ENCODE measurements at places on chromosomes 1 and 21.

GRCh38 chr1:91555074-91555730 is 54.6 kb downstream of the CDC7 start:
- DNase-seq = peak; percentile 60

DNA sequence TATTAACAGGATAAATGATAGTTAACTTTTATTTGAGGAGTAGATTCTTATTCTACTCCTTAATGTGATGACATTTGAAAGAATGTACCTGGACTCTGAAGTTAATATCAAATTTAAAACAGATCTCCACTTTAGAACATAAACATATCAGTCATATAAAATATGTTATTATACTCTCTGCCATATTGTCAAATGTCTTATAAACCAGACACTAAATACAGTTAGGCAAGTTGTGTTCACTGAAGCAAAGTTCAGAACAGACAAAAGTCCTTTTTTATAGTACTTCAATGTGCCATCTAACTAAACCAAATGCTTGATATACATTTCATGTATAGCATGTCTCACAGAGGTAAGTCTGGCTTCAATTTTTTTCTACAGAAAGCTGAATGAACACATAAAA is 285.2 kb downstream of the AKT3 start:
- no peak for DNase-seq

- no peak for DNase-seq
Observed at GRCh38 chr1:220759147-220759546, 11.0 kb downstream of the MTARC2 start.

- no peak for DNase-seq
Observed at GRCh38 chr1:64712049-64712448, 32.8 kb upstream of the RAVER2 start.

GRCh38 chr1:188822248-188822647 is 1655.4 kb downstream of the BRINP3 start:
- DNase-seq = peak; percentile 38

DNA sequence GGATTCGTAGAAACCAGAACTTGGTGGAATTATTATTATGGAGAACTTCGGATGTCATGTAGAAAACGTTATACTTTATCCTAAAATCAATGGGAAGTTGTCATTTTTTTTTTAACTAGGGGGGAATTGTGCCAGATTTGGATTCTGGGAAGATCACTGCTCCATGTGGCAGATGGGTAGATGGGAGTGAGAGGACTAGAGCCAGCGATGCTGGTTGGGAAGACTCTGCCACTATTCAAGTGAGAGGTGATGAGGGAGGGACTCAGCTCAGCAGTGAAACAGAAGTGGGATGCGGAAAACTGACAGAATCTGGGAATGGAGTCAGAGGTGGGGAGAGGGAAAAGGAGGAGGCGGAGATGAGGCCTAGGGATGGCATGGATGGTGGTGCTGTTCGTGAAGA is 81.1 kb upstream of the HMGB4 start:
- no peak for DNase-seq

DNA sequence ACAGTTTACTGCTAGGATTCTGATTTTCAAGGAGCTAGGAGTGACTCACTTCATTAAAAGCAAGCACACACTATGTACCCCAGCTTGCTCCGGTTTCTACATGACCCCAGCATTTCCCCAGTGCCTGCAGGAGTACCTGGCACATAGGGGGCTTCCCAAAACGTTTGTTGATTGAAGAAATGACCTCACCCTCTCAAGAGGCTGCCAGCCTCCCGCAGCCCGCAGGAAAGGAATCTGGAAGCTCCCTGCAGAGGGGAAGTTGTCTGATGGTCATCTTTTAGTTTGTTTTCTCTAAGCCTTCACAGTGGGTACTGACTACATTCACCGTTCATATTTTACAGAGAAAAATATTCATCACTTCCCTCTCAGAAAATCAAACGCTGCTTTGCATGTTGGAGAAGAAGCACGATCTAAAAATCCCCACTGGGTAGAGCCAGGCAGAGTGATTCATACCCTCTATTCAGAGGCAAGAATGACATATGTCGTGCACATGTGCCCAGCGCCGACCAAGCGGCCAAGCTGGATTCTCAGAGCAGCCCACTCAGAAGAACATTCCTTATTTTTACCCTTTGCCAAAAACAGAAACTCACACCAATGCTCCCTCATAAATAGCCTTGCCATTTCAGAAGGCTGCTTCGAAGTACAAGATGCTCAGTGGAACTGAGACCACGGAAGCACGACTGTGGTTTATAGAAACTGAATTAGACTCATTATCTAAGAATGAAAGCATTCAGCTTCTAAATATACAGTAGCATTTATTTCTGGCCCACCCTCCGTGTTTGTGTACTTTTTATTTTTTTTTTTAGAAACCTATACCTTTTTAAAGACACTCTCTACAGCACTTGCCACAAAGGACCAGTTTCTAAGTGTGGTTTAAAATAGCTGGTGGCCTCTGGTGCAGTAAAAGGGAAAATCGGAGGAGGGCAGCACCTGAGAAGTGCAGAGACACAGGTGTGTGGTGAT is 143.2 kb downstream of the MIS18A start:
- no peak for DNase-seq

- DNase-seq = no peak
Observed at GRCh38 chr21:32978331-32979270, 47.1 kb upstream of the OLIG2 start.

GRCh38 chr21:42734323-42734971 is 81.0 kb downstream of the PDE9A start:
- DNase-seq = no peak

GRCh38 chr1:91683598-91683951 is 182.9 kb downstream of the CDC7 start:
- no peak for DNase-seq

Measured in HT1080 (cell line).